ENCODE measurements at places on chromosomes 13 and 19.

DNA sequence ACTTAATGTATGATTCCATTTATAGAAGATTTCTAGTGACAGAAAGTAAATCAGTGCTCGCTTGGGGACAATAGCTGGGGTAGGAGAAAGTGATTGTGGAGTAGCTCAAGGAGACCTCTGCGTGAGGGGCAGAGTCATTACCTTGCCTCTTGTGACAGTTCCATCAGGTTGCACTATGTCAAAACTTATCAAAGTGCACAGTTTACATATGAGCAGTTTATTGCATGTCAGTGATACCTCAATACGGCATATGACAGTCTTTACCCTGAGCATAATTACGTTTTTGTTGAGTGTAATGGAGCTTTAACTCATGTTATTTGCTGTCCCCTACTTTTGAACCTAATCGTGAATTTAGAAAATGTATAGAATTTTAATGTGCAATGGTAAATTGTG lies 15.0 kb downstream of the ARHGEF7 start:
- DNase-seq = no peak

DNA sequence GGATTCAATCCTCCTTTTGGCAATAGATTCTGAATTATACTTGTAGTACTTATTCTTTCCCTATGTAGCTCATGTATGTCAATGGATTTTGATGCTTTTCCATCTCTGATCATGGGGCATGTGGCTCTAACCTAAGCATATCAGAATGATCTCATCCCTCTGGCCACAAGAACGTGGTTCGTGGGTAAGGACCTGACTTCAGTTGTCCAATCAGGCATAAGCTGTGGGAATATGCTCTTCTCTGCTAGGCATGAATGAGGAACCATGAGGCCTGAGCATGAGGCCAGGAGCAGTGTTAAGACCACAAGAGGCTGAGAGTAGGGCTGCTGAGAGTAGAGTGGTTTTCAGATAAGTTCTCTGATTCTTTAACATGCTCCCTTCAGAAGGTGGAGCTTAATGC lies 292.4 kb upstream of the TSHZ3 start:
- no peak for DNase-seq

DNA sequence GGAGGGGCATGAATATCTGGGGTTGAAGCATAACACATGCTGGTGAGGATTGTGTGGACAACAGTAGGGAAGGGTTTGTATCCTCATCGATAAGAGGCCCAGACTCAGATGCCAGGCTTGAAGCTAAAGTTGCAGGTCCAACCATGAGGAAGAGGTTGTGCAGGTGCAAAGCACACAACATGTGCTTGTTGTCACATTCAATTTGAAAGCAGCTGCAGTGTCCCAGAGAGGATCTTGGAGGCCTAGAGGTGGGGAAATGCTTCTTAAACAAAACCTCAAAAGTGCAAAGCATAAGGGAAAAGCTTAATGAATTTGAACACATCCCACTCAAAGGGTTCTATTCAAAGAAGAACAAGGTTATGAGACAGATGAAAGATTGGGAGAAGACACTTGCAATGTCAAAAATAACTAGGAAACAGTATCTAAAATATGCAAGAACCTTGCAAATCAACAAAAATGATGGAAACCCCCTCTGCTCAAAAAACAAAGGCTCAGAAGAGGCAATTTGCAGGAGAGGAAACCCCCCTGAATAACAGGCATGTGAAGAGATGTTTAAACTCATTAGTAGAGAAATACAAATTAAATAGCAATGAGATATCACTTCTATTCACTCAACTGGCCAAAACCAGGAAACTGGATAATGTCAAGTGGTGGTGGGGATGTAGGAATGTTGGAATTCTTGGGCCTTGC lies 187.1 kb downstream of the KATNAL1 start:
- DNase-seq = no peak

DNA sequence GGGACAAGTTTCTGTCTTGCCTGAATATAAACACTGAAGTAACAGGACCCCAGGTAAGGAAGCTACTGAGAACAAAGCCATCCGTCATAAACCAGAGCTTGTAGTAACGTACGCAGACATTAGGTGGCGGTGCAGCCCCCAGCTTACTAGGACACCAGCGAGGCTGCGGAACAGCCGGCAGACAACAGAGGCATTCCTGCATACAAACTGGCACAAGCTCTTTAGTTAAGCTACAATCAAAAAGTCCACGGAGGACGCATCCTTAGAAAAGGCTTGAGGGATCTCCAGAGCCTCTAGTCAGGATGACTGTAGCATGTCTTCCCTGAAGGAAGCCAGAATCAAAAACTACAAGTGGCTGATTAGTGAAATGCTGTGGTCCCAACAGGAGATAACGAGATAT lies 26.2 kb downstream of the ZNF160 start:
- DNase-seq = no peak

DNA sequence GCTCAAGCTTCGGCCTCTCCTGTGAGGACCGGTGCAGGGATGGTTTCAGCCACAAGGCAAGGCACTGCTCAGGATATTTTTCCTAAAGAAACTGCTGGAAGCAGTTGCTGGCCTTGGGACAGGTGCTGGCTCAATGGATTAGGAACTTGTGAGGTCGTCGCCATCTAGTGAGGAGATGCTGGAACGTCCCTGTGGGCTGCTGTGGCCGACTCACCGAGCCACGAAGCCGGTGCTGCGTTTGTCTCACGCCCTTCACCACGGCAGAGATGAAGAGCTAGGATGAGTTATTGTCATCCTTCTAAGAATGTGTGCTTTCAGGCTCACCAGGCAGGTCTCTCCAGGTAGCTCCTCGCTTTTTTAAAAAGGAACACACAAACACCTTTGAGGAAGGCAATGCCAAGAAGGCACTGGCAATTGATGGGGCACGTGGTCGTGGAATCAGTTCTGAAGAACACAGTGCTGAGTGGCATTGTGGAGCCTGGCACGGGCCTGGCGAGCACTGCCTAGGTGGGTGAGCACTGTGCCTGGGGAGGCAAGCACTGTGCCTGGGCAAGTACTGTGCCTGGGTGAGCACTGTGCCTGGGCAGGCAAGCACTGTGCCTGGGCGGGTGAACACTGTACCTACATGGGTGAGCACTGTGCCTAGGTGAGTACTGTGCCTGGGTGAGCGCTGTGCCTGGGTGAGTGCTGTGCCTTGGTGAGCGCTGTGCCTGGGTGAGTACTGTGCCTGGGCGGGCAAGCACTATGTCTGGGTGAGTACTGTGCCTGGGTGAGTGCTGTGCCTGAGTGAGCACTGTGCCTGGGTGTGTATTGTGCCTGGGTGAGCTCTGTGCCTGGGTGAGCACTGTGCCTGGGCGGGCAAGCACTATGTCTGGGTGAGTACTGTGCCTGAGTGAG lies 140.4 kb downstream of the TEX29 start:
- DNase-seq = no peak

DNA sequence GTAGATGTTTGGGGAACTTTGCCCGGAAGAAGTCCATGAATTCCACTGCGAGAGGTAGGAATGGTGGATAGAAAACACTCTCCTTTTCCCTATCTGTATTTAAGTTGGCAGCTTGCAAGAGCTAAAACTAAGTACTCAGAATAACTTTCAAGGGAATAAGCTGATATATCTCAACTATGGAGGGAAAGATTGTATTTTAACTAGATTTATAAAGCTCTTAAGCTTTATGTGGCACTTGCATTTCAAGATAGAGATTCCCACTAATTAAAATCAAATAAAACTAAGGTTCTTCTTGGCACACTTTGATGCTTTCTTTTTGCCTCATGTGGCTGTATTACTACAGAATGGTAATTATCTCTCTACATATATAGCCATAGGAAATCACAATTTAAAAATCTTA lies 149.7 kb upstream of the STARD13 start:
- no peak for DNase-seq
